ENCODE measurements at places on chromosomes 7 and 10.

GRCh38 chr10:74223755-74224529, 72.9 kb downstream of the ADK start:
- peak; percentile 38 for DNase-seq

DNA sequence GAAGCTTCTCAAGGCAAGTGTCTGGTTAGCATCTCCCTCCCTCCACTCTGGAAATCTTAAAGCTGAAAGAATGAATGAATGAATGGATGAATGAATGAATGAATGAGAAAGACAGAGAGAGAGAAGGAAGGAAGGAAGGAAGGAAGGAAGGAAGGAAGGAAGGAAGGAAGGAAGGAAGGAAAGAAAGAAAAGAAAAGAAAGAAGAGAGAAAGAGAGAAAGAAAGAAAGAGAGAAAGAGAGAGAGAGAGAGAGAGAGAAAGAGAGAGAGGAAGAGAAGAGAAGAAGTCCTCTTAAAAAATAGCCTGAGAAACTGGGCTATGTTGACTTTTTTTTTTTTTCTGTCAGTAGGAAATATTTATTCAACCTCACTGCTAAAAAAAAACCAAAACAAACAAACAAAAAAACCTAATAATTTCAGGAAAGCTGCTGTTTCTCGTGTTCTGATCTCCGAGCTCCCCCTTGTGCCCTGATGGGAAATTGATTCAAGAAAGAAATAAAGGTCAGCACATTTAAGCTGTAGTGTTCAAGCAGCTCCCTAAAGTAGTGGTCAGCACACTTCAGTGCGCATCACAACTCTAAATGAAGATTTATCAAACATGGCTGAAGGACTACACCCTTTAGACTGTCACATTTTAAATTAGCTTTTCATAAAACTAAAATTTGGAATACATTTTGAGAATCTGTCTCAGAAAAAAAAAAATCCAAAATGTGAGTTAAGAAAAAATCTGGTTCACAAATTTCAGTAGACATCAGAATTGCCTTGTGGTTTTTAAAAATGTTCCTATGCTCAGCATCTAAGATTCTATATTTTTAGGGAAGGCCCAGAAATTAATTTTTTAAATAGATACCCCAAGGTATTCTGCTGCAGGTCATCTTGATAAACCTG, 154.3 kb downstream of the ELAPOR2 start:
- peak; percentile 31 for DNase-seq

DNA sequence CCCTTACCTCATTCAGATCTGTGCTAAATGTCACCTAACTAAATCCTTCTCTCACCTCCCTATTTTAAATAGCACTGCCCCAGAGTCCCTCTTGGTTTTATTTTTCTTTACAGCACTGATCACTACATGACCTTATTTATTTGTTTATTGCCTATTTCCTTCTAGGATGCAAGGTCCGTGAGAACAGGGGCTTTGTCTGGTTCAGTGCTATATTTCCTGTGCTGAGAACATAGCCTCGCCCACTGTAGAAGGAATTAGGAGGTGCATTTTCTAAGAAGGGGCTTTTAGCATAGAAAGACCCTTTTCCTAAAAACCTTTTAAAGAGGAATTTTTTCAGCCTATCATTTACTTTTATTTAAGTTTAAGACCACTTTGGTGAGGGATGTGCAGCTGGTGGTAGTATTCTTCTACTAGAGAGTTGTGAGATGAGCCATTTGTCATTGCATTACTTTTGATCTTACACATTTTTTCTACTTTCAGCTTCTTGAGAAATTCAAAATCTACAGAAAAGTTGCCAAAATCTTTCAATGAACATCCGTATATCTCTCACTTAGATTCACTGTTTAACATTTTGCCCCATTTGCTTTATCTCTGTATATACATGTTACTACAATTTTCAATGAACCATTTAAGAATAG, 13.5 kb upstream of the PCGF5 start:
- DNase-seq: no peak

DNA sequence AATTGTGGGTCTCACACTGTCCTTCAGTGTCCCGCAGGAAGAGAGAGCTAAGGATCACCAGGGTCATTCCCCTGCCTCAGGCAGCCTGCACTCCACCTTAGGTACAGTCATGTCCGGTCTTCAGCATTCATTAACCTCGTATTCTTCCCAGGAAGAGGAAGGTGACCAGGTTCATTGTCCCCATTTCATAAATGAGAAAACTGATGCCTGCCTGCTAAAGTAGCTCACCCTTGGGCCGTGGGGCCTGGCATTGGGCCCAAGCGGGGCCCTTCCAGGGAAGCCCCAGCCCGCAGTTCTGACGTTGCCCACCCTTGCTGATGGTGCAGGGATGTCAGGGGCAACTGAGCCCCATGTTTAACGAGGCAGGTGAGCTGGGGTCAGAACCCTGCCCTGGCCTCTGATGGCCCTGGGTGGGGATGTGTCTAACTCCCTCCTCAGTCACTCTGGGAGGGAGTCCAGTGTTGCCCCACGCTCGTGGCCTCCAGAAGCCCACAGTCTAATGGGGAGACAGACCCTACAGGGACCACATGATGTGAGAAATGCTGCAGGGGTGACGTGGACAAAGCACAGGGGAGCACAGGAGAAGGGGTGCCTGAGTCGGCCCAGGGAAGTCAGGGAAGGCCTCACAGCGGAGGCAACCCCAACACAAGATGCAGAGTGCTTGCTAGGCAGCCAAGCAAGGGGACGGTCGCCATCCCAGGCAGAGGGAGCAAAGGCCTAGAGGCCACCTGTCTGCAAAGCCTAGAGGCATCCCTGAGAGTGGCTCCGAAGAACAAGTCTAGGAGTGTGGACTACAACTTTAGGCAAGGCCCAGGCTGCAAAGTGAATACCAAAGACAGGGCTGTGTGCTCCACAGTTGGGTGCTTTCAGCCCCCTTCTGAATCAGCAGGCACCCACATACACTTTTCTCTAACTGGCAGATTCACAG, 25.1 kb downstream of the DDIT4 start:
- no peak for DNase-seq

Measured in fibroblast of lung (primary cell).